ENCODE measurements at places on chromosomes 3 and 15.

DNA sequence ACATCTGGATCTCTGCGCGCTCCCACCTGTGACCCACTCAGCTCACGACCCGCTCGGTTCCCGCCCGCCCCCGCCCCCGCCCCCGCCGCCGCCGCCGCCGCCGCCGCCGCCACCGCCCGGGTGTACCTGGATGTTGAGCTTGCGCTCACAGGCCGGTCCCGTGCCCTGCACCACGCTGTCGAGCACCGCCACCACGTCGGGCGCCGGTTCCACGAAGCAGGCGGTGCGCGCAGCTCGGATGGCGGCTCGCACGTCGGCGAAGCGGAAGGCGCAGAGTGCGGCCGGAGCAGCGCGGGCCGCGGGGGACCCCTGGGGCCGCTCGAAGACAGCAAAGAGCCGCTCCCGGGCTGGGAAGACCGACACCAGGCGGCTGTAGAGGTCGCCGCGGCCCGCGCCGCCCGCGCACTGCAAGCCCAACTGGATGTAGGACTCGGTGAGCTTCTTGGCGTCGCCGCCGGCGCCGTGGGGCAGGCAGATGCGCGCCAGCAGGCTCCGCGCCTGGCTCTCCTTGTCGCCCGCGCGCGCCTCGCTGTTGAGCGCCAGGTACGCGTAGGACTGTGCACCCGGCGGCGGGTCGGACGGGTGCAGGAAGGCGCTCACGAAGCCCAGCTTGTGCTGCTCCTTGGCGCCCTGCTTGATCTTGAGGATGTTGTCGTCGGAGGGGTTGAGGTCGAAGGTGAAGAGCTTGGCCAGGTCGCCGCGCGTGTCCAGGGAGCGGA, 1.1 kb downstream of the PLXND1 start:
- DNase-seq: no peak

DNA sequence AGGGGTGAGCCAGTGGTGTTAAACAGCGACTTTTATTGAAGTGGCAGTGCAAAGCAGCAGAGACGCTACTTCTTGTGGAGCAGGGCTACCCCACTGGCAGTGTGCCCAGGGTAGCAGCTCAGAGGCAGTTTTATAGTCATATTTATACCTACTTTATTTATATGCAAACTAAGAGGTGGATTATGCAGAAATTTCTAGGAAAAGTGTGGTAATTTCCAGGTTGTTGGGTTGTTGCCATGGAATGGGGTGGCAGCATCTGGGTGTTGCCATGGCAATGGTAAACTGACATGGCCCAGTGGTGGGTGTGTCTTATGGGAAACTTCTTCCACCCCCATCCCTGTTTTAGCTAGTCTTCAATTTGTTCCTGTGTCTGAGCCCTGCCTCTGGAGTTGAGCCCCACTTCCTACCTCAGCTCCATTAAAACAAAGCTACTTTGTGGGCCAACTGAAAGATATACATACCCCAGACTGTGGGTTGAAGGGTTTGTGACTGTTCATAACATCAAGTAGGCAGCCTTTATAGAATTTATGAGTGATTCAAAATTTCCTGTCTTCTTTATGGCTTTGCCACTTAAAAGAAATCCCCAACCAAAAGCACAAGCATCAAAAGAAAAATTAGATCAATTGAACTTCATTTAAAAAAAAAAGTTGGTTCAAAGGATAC, 60.3 kb downstream of the EBLN2 start:
- DNase-seq: no peak

- no peak for DNase-seq
Measured at GRCh38 chr15:64740311-64741170, 34.8 kb downstream of the RBPMS2 start.

- DNase-seq: no peak
Measured at GRCh38 chr15:69947394-69947793, 150.3 kb downstream of the TLE3 start.

DNA sequence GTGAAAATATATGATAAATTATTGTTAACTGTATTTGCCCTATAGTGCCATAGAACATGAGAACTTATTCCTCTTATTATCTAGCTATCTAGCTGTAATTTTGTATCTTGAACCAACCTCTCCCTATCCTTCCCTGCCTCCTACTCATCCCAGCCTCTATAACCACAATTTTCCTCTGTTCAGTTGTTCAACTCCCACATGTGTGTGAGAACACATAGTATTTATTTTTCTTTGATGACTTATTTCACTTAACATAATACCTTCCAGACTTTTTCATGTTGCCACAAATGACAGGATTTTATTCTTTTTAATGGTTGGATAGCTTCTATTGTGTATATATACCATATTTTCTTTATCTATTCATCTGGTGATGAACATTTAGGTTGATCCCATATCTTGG, 85.4 kb upstream of the SUCLG2 start:
- no peak for DNase-seq

- DNase-seq: peak; percentile 19
Measured at GRCh38 chr3:139982404-139982803, 47.4 kb downstream of the CLSTN2 start.

GRCh38 chr3:141217389-141217788, 14.2 kb upstream of the PXYLP1 start:
- DNase-seq: no peak

- peak; percentile 38 for DNase-seq
Measured at GRCh38 chr3:156024904-156025533, 95.4 kb upstream of the KCNAB1 start.

- DNase-seq: no peak
Measured at GRCh38 chr15:74200412-74200815, 2.2 kb downstream of the STRA6 start.

DNA sequence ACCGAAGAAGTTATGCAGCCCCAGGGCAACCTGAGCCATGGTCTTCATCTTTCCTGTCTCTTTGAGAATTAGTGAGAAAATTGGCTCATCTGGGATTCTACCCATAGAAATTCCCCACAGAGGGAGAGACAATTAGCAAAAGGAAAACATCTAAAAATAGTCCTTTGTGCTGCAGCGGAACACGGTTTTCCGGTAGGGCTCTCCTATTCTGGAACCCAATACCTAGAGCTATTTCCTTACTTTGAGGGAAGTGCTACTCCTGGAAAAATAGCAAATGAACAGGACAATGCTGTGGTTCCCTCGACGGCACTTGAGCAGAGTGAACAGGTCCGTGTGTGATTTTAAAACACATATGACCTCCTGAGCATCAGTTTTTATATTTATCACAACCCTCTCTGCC, 210.5 kb downstream of the FGF12 start:
- no peak for DNase-seq

- DNase-seq: no peak
Measured at GRCh38 chr3:104832530-104832929, 534.2 kb upstream of the ALCAM start.

- DNase-seq: no peak
Measured at GRCh38 chr3:50817756-50818529, 143.2 kb downstream of the DOCK3 start.

DNA sequence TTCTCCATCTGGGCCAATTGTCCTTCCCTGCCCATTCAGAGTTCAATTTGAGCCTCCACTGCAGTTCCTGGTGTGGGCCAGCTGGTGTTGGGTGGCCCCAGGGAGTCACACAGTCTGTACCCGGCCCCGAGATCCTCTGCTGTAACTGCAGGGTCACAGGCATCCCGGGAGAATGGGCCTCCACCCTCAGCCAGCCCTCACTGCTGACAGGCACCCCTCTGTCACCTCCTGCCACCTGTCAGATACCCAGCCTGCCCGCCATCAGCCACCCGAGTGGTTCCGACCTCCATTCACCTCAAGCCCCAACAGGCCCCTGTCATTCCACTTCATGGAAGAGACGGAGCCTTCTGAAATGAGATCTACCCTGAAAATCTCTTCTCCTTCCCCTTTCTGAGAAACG, 73.2 kb downstream of the ST8SIA2 start:
- DNase-seq: no peak

DNA sequence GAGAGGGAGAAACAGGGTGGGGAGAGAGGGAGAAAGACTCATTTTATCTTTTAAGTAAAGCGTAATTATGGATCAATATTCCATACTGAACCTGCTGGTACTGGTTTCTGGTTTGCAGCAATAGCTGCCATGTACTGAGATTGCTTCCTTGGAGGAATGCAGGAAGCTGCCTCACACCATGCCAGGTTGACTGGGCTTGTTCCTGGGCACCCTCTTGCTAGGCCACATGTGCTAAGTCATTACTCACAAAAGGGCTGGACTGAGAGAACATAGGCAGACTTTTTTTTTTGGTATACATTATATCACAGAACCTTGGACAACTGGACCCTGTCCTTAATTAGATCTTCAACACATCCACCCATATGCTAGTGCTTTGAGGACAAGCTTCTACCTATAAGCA, 193.4 kb downstream of the ZNF621 start:
- DNase-seq: no peak

GRCh38 chr3:55128225-55128823, 200.5 kb upstream of the LRTM1 start:
- DNase-seq: no peak

- DNase-seq: no peak
Measured at GRCh38 chr3:53828581-53828980, 17.6 kb downstream of the CHDH start.

DNA sequence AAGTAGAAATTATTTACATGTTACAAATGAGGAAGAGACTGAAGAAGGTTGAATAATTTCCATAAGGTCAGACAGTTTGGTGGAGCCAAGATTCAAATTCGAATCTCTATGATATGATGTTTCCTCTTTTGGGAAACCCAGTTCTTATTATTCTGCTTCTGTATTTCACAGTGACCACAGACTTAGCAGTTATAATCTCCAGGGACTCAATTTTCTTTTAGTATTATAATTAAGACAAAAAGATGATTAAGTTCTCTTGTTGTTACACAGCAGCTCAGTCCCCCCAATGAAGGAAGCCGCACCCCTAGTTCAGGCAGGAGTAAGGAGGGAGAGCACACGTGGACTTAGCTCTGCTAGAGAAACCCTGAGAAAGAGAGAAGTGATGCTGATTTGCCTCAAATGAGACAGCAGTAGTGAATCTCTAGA, 130.6 kb downstream of the CCNL1 start:
- DNase-seq: no peak

DNA sequence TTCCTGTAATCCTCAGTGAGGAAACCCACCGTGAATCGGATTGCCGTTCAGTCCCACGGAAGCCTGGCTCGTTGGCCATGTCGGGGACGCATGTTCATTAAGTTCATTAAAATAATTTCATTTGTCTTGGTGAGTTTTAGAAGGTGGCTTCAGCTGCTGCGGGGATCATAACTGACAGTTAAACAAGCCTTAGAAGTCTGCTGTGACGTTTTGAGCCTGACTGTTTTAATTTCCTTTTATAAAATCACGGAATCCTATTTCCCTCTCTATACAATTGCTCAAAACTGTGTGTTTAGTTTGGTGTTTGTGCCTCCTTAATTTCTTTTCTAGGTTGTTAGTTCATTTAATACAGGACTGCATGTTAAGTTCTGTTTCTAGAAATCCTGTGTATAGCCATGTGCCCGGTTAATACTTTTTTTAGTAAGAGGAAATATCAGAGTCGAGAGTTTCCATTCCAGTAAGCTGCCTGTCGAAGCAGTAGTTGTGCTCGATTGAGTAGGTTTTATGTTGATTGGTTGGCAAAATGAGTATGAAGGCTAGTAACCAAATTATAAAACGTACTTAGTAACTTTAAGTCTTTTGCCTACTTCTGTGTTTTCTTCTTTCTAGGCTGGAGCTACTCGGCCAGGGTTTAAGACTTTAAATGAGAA, 705 bp downstream of the NIPA2 start:
- peak; percentile 22 for DNase-seq

DNA sequence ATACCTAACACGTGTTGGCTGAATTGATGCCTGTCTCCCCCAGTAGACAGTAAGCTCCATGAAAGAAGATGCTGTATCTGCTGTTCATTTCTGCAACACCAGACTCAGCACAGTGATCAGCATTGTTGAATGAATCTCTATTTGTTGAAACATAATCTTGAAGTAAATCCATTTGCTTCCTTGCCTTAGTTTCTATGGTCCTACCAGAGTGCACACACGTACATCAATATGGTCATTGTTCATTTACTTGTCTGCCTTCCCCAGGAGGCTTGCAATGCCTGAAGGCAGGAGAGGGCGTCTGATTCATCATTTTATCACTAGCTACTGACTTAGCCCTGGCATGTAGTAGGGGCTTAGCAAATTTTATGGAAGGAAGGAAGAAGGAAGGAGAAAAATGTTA, 19.2 kb downstream of the RBP2 start:
- DNase-seq: no peak

DNA sequence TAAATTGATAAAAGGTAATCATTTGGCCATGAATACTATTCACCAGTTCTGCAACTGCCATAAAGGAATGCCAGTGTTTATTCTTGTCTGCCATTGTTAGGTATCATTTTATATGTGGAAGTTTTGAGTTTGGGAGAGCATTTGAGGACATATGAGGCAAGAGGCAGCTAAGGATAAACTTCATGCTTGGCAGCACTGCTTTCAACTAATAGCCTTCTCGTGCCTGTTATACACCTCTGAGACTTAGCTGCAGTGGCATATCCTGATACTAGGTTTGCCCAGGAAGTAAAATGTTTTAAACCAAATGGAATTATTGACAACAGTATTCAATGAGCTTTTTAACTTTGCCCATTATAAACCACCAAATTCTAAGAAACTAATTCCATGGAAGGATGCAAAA, 126.0 kb upstream of the DPH6 start:
- DNase-seq: no peak

- no peak for DNase-seq
Measured at GRCh38 chr15:48644467-48644826, 1.1 kb downstream of the FBN1 start.

- peak; percentile 74 for DNase-seq
Measured at GRCh38 chr3:14369675-14370669, 32.4 kb upstream of the SLC6A6 start.

DNA sequence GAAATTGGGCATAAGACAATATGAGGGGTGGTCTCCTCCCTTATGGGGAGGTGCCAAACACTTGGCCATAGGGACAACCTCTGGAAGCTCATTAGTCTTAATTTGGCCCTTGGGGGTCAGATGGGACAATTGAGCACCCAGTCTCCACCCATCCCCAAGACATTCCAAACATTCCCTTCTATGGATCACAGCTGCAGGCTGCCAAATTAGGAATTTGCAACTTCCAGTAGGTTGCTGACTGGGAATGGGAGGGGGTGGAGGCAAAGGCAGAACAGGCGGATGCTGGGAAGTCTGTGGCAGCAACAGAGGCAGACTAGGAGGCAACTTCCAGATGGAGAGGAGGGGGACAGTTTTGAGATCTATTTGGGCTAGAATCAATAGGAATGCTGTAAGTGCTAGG, 1.4 kb upstream of the PDHB start:
- DNase-seq: peak; percentile 60

- no peak for DNase-seq
Measured at GRCh38 chr3:10169000-10169496, 4.3 kb downstream of the IRAK2 start.

- DNase-seq: peak; percentile 67
Measured at GRCh38 chr3:114299421-114299820, 5.6 kb downstream of the TIGIT start.

DNA sequence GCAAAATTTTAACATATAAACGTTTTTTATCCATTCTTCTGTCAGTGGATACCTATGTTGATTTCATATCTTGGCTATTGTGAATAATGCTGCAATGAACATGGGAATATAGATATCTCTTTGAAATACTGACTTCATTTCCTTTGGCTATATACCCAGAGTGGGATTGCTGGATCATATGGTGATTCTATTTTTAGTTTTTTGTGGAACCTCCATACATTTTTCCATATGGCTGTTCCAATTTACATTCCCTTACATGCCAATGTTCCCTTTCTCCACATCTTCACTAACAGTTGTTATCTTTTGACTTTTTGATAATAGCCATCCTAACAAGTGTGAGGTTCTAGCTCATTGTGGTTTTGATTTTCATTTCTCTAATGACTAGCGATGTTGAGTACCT, 344.6 kb downstream of the EPHA3 start:
- DNase-seq: no peak
